RWPE1 (cell line): ENCODE measurements at places on chromosomes 3 and 15.
A peak's percentile ranks its signal among the peaks of the same experiment; 100 is the strongest.

DNA sequence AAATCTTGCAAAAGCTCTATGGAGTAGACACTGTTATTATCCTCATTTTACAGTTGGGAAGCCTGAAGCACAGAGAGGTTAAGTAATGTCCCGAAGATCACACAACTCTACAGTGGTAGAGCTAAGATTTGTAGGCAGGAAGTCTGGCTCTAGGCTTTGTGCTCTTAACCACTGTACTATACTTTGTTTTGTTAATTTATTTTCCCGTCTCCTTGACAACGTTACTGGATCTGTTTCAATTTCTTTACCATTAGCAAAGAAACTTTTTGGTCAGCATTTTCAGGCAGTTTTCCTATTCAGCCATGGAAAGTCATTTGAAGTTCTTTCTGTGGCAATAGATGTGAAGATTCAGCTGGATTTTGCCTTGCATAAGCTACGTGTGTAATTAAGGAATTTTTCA is 51.7 kb downstream of the OTOL1 start:
- DNase-seq, result no peak

DNA sequence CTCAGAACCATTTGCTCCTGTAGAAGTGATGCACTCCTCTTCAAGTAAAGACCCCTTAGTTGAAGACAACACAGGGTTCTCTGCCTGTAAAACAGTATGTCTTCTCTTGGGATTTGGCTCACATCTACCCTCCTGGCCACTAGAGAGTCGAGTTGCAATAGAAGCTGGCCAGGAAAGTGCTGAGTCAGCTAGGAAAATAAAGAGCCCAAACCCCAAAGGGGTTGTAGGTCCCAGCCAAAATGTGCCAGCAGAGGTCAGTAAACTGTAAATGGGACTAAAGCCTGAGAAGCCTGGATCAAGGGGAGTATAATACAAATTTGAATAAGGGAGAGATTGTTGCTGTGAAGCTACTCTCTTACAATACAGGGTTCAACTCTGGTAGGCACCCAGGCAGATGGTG is 37.2 kb upstream of the THBS1 start:
- DNase-seq, result no peak

- DNase-seq, result peak; percentile 5
Observed at GRCh38 chr15:84079885-84080777, 155.4 kb upstream of the GOLGA6L4 start.

- DNase-seq, result peak; percentile 37
Observed at GRCh38 chr3:45145223-45145622, 955 bp downstream of the CDCP1 start.

DNA sequence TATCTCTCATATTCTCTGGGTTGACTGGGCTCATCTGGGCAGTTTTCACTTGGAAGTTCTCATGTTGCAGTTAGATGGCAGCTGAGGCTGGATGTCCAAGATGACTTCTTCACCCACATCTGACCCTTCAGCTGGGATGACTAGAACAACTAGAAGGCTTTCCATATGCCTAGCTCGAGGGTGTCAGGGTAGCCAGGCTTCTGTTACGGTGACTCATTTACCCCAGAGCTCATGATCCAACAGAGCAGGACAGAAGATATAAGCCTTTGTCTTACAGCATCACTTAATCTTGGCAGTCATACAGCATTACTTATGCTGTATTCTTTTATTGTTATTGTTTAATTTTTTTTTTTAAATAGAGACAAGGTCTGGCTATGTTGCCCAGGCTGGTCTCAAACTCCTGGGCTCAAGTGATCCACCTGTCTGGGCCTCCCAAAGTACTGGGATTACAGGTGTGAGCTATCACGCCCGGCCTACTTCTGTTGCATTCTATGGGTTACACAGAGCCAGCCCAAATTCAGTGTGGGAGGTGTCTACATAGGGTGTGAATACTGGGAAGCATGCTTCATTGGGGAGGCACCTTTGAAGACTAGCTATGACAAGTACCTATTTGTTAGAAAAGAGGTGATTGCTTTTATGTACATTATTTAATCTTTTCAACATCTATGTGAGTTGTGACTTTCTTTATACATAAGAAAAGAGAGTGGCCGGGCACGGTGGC is 10.7 kb downstream of the HMCES start:
- no peak for DNase-seq

- no peak for DNase-seq
Observed at GRCh38 chr15:89628301-89628700, 27.0 kb downstream of the KIF7 start.

DNA sequence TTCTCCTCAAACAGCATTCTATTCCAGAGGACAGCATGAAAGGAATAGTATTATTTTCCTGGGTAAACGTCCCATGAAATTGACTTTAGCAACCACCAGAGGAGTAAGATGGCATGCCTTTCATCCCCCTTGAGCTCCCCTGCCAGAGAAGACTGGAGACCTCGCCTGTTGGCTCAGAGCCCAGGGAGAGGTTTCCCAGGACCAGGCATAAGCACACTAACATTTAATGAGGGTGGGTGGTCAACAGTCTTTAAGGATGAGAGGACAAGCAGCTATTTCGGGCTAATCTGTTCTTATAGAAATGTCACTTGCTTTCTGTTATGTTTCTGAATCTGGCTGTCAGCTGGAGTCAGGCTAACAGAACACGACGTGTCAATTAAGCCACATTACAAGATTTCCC is 390.5 kb downstream of the GABRG3 start:
- no peak for DNase-seq

DNA sequence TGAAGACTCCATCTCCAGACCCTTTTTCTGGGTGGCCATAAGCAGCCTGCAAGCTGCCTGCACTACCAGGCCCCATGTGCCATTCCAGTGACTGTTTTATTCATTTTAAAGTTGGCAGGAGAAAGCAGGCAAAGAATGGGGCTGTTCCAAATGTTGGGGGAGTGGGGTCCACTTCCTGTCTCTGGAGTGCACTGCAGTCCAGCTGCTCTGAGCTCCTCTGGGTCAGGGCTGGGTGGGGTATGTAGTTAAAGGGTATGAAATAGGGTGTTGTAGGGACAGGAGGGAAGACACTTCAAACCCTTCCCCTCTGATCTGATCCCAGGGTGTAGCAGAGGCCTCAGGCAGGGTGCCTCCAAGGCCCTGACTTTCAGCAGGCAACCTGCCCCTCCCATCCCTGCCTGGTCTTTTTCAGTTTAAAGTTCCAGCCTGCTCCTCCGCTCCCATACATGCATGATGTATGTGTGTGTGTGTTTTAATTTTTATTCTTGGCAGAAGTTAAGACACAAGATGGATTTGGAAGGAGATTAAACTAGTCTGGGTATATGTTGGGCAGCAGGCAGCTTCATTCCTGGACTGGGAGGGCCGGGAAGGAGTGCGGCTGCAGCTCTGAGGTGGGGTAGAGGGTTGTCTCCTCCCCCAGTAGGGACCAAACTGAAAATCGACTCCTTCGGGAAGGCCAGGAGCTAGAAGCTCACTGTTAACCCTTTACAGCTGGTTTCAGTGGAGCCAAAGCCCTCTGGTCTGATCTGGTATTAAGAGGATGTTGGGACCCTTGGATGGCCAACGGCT is 17.3 kb downstream of the BOC start:
- no peak for DNase-seq

- DNase-seq, result no peak
Observed at GRCh38 chr3:4573153-4573552, 80.0 kb downstream of the ITPR1 start.

DNA sequence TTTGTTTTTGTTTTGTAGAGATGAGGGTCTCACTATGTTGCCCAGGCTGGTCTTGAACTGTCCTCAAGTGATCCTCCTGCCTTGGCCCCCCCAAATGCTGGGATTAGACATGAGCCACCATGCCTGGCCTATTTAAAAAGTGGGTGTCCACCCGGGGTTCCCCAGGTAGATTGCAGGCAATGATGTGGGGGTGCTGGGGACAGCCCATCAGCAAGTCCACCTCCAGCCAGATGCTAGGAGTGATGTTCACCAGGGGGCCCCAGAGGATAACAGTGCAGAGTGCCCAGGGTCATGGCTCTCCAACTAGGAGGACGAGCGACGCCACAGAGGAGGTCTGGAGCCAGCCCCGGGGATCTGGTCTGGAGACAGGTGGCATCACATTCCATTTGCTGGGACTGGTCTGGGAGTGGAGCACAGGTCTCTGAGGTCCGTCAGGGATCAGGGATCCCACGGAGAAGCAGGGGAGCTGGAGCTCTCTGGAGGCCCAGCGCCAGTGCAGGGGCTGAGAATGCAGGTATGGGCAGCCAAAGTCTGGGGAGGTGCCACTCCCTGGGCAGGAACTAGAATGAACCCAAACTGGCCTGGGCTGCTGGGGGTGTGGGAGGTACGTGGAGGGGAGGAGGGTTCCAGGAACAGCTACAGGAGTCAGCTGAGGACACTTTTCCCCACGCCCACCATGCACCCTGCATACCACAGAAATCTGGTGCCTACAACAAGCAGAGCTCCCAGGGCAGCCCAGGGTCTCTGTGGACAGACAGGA is 51.2 kb upstream of the PCSK6 start:
- peak; percentile 20 for DNase-seq

GRCh38 chr3:17047894-17048293 is 163.1 kb downstream of the PLCL2 start:
- DNase-seq, result no peak

- no peak for DNase-seq
Observed at GRCh38 chr3:108437439-108437838, 73.0 kb downstream of the MYH15 start.

DNA sequence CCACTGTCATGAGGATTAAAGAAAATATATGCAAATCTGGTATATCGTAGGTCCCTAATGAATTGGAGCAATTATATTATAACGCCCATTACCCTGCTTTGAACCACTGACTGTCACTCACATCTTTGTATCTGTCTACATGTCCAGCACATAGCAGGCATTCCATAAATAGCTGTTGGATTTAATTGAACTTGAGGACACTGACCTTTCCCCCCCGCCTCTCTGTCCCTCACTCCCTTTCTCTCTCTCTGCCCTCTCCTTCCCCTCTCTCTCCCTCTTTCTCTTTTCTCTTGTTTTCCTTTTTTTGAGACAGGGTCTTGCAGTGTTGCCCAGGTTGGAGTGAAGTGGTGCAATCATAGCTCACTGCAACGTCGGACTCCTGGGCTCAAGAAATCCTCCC is 233.0 kb downstream of the CD47 start:
- DNase-seq, result no peak
